Body of pancreas (tissue), 4 donors: ENCODE measurements at places on chromosomes 7 and 10.

DNA sequence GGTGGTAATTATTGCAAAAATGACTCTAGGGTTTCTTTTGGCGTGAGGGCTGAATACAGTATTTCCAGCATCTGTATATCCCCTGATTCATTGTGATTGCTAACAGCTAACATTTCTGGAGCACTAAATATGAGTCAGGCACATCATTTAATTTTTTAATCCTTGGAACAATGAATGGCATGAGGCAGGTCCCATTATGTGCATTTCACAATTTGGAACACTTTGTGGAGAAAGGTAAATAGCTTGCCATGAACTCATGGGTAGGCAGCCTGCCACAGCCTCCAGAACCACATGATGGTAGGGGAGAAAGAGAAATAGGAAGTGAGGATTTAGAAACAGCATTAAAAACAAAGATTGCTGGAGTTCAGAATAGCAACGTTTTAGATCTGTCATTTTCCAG, 1.7 kb downstream of the NPTX2 start:
- DNase-seq, result peak; percentile 79

GRCh38 chr10:76044751-76045150, 613.3 kb downstream of the LRMDA start:
- DNase-seq, result no peak

GRCh38 chr10:78312197-78313047, 278.8 kb downstream of the RPS24 start:
- no peak for DNase-seq

GRCh38 chr7:1811850-1812508, 141.9 kb downstream of the ELFN1 start:
- peak; percentile 55 for DNase-seq

DNA sequence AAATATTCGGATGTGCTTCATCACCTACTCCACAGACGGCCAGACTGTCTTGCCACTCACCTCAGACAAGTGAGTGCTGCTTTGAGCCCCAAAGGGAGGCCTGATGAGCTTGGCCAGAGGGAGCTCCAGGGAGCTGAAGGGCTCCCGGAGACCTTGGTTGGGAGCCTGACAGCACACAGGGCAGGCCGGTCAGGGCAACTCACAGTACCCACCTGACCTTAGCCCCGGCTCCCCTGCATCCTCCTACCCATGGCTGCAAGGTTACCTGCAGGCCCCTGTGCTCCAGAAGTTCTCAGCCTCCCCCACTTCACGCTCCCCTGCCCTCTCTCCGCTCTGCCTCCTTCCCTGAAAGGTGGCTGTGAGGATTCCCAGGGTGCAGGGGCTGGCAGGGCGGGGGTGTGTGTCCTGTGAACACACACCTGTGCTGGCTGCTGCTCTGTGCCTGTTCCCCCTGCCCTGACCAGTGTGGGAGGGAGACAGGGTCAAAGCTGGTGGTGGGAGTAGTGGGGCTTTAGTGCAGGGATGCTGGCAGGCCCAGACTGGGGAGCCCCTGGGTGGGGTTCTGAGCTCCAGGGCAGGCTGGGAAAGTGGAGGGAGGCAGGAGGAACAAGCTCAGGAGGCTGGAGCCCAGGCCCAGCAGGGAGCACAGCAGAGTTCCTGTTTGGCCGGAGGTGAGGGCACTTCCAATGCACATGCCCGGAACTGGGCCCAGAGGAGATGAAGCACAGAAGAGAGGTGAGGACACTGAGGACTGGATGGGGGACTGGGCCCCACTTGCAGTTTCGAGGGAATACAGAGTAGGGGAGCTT, 7.2 kb downstream of the ANTXRL start:
- DNase-seq, result no peak

- no peak for DNase-seq
Measured at GRCh38 chr10:35916791-35917190, 274.7 kb upstream of the FZD8 start.

DNA sequence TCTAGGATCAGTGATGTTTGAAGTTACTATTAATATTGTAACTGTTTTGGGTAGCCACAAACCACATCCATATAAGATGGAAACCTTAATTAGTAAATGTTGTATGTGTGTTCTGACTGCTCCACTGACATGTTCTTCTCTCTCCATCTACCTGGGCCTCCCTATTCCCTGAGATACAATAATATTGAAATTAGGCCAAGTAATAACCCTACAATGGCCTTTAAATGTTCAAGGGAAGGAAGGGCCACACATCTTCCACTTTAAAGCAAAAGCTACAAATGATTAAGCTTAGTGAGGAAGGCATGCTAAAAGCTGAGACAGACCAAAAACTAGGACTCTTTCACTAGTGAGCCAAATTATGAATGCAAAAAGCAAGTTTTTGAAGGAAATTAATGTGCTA, 176.4 kb upstream of the ANK3 start:
- no peak for DNase-seq

GRCh38 chr7:34296663-34297062, 361.4 kb upstream of the NPSR1 start:
- no peak for DNase-seq

DNA sequence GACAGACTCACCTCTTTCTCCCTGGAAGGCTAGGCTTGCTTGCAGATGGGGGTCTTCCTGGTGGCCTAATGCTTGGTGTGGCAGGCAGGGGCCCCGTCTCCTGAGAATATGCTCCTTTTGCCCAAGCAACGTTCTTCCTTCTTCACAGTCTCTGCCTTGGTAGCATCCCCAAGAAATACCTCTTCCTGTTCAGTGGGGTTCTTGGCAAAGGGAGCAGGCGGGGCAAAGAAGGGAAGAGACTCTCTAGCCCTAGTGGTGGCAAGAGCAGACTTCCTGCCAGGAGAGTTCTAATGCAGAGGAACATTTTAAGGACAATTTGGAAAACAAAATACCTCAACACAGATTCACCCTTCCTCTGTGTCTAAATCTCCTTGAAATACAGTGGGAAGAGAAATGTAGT, at the start of gene CLEC5A:
Gene CLEC5A (minus strand): TSS at position 179 of the 400 bp plus-strand sequence. CDS start 682 bp downstream, outside the sequence.
- no peak for DNase-seq
